ENCODE measurements at places on chromosomes 16 and 17.

DNA sequence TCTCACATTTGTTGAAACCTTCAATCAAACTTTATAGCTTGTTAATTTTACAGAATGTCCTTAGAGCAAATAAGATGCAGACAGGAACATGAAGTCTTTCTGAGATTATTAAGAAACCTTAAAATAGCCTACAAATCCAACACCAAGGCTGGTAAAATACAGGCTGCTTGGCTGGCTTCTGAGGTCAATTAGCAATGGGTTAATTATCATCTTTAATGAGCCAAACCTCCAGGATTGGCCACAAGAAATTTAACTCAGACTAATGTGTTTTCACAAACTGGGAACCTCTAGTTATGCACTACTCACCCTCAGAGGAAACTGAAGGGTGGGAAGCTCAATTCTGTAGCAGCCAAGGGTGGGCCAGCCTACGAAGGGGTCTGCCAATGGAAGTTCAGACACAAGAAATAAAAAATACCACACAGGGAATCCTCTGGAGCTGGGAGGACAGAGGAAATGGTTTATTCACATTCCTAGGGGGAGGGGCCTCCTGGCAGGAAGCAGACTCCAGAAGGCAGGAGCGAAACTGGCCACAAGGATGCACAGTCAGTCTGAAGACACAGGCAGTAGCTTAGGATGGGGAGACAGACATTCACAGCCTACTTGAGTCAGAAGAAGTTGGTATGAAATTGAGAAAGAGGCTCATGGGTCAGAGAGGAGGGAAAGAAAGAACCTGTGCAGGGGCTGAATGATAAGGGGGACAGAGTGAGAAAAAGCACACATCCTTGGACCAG, 36.1 kb downstream of the HIC1 start:
- peak; percentile 92 for DNase-seq

- DNase-seq = no peak
These were observed 10.0 kb upstream of the TNK1 start for GRCh38 chr17:7370853-7371252.

GRCh38 chr17:28828294-28829040, 14.1 kb downstream of the FAM222B start:
- DNase-seq = no peak

- no peak for DNase-seq
These were observed 20.7 kb downstream of the MMP15 start for GRCh38 chr16:58046054-58046881.

DNA sequence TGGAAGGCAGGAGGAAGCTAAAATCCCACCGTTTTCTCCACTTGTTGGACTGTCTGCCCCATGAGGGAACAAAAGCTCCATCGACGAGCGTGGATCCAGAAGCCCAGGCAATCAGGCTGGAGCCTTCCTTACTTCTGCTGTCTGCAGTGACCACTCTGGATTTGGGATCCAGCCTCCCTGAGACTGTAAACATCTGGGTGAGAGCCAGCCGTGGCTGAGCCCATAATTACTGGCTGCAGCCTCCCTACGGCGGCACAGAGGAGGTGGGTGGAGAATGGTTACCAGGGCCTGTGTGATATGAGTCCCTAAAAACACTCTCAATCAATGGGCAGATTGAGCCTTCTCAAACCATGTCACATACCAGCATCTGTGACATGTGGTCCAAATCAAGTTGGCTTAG, 158.2 kb downstream of the FOXL1 start:
- no peak for DNase-seq

GRCh38 chr16:85641776-85642176, 28.7 kb downstream of the GSE1 start:
- no peak for DNase-seq

GRCh38 chr17:71080937-71081336, 911.6 kb downstream of the KCNJ2 start:
- DNase-seq = no peak

DNA sequence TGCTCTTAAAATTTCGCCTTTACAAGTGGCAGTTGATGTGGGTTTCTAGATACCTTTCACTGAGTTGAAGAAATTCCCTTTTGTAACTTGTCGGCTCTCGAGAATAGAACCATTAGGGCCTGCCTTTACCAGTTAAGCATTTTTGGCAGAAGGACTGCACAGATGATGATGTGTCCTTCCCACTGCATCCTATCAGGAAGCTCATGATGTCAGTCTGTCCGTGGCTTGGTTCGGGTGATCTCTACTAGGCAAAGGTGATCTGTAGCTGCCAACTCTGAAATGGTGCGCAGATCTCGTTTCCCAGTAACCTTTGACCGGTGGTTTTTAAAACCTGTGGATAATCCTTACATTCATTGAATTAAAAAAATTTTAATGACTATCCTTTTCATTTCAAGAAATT, 49.7 kb downstream of the ZNRF1 start:
- DNase-seq = no peak

GRCh38 chr17:36148559-36149295, 27.7 kb downstream of the TBC1D3B start:
- DNase-seq = peak; percentile 67

DNA sequence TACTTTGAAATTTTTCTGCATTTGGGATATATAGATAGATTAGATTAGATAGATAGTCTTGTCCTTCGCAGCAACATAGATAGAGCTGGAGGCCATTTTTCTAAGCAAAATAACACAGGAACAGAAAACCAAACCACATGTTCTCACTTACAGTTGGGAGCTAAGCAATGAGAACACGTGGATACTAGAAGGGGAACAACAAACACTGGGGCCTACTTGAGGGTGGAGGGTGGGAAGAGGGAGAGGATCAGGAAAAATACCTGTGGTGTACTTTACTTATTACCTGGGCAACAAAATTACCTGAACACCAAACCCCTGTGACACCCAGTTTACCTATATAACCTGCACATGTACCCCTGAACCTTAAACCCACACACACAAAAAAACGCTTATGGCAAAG, 14.3 kb downstream of the PRKAR1A start:
- DNase-seq = no peak

- DNase-seq = no peak
These were observed 26.0 kb upstream of the CNEP1R1 start for GRCh38 chr16:49998991-49999390.

- DNase-seq = peak; percentile 44
These were observed 664 bp upstream of the NKD1 start for GRCh38 chr16:50547340-50548124.

GRCh38 chr17:49570540-49571242, 5.0 kb upstream of the NXPH3 start:
- DNase-seq = no peak

- DNase-seq = peak; percentile 7
These were observed 100.3 kb upstream of the KIF2B start for GRCh38 chr17:53722407-53722806.

DNA sequence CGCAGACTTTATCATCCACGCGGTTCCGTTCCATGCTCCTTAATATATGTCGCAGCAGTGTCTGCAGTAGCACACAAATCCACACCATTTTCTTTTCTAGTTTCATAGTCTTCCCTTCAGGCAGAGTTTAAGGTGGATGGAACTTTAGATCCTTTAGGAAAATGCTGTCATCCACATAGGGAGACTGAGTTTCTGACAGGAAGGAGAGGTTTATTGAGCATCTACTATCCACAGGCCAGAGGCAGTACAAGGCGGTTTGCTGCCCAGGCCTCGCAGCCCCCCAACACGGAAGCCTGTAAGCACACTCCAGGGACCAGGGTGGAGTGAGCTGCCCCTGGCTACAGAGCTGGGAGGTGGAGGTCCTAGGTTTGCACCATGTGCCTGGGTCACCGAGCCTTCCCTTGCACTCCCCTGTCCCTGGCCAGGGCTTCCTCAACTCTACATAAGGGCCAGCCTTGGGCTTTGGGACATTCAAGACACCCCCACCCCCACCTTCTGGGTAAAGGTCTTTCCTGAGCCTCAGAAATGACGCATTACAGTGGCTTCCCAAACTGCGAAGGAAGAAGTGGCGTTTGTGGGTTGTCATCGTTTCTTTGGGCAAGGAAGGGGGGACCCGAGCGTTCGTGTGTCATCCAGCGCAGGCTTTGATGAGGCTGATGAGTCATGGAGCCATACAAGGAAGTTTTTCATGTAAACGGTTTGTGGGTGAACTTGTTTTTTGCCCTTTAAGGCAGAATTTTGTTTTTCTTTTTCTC, 146.5 kb upstream of the PLCG2 start:
- DNase-seq = peak; percentile 77

DNA sequence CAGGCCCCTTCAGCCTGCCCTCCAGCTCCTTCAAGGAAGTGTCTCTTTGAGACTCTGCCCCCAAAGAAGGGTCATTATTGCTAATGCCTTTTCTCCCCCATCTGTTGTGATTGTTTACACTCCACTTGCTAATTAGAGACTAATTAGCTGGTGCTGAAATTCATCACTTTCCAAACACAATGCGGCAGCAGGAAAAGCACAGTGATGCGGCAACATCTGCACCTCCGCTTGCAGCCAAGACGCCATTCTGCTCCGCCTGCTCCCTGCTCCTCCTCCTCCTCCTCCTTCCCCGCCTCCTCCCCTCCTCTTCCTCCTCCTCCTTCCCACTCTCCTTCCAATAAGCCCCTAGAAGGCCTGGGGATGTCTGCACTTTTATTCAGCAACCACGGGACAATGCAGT, 110.5 kb downstream of the SDK2 start:
- DNase-seq = no peak

GRCh38 chr16:75821117-75821516, 94.8 kb upstream of the CPHXL start:
- DNase-seq = no peak

DNA sequence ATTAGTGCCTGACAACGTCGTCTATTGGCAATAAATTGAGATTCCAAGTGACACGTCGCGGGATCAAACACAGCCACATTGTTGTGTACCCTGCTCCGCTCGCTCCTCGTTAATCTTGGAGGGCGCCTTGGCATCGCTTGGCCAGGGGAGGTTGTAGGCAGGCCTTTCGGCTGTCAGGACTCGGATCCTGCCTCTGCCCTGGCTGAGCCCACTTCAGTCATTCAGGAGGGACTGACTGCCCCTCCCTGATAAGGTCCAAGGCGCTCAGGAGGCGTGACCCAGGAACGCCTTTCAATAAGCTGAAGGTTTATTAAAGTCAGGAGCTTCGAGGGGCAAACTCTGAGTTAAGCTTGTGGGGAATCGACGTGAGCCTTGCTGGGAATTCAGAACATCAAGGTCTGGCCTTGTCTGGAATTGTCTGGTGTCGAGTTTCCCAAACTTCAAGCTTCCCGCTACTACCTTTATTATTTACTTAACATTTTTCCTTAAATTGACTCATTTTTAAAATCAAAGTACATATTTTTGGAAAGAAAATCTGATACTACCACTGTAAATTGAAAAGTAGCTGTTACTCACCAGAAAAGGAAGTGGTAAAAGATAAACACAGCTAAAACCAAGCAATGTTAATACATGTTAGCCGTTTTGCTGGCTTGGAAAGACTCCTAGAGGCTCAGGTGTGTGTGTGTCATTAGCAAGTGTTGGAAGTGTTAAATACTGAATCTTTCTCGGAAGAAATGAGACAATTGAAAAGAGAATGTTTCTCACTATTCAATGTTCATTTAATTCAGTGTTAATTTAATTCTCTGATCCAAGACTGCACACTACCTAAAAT, 5.3 kb upstream of the IRX3 start:
- DNase-seq = peak; percentile 12

- peak; percentile 54 for DNase-seq
These were observed 77.3 kb downstream of the MPRIP start for GRCh38 chr17:17119533-17119932.

DNA sequence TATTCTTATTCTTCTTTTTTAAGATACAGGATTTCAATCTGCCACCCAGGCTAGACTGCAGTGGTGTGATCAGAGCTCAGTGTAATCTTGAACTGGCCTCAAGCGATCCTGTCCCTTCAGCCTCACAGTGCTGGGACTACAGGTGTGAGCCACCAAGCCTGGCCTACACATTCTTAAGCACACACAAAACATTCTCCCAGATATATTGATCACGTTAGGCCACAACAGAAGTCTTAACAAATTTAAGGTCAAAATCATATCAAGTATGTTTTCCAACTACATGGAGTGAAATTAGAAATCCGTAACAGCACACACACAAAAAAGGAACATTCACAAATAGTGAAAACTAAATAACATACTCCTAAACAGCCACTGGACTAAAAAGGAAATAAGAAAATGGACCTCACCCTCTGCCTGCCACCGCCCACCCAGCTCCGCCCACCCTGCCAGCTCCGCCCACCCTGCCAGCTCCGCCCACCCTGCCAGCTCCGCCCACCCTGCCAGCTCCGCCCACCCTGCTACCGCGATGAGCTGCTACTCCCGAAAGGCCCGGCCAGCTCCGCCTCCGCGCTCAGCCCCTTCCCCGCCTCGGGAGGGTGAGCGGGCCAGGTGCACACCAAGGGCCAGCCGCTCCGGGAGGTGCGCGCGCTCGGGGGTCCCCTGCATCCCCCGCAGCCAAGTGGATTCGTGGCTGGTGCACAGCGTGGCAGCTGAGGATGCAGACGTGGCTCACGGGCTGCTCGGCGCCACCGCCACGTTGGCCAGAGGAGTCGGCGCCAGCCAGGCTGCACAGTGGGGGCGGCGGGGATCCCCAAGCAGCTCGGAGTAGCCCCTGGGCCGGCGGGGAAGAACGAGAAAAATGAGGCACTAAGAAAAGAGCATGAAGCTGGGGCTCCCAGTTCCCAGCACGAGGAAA, 41.2 kb downstream of the C16orf87 start:
- peak; percentile 71 for DNase-seq

GRCh38 chr17:57899822-57900221, 50.0 kb upstream of the MRPS23 start:
- DNase-seq = no peak

DNA sequence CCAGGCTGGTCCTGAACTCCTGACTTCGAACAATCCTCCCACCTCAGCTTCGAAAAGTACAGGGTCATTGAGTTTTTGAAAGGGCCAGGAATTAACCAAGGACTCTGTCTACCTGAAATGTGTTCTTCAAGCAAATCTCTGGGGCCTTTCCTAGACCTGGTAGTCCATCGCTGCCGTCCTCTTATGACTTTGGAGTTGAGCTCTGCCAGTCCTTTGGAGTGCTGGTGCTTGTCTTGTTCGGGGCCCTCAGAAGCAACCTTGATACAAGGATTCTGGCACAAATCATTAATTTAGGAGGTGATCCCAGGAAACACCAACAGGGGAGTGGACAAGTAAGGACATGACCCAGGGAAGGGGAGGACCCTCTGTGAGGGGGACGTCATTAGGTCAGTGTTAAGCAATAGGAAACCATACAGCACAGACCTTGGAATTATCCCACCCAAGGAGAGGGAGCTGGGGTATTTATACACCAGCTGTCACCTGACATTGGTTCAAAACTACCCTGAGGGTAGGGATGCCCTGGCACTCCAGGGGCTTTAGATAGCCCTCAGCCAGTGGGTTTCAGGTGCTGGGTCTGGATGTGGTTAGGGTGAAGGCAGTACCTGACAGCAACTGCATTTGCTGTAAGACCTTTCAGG, 187.2 kb downstream of the FOXL1 start:
- no peak for DNase-seq

Measured in Daoy (cell line).